ENCODE measurements at places on chromosomes 7 and 10.

GRCh38 chr7:139068544-139069399 is 32.9 kb upstream of the ZC3HAV1L start:
- no peak for DNase-seq

GRCh38 chr7:155972247-155972646 is 160.0 kb upstream of the SHH start:
- no peak for DNase-seq

DNA sequence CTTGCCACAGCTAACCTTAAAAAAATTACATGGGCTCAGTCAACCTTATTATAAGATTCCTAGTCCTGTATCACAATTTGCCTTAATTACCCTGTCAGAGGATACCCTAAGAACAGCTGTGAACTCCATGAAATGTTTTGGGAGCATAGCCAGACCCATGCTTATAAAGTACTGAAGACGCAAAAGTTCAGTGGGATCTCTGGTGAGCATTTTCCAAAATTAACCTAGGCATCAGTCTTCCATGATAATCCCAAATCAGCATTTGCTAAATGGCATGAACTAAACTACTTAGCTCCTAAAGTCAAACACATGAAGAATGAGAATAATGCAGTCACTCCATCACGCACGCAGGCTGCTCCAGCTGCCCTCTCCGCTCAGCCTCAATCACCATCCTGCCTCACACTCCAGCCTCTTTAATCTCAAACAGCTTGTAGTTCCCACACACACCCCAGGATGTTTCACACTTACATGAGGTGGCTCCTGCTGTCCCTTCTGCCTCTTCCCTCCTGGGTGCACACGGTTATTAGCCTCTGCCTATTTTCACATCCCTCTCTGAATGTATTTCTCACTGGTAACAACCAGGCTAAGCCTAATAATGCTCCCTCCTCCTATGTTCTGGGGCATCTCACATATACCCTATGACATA is 15.3 kb downstream of the IGF2BP3 start:
- DNase-seq = no peak

DNA sequence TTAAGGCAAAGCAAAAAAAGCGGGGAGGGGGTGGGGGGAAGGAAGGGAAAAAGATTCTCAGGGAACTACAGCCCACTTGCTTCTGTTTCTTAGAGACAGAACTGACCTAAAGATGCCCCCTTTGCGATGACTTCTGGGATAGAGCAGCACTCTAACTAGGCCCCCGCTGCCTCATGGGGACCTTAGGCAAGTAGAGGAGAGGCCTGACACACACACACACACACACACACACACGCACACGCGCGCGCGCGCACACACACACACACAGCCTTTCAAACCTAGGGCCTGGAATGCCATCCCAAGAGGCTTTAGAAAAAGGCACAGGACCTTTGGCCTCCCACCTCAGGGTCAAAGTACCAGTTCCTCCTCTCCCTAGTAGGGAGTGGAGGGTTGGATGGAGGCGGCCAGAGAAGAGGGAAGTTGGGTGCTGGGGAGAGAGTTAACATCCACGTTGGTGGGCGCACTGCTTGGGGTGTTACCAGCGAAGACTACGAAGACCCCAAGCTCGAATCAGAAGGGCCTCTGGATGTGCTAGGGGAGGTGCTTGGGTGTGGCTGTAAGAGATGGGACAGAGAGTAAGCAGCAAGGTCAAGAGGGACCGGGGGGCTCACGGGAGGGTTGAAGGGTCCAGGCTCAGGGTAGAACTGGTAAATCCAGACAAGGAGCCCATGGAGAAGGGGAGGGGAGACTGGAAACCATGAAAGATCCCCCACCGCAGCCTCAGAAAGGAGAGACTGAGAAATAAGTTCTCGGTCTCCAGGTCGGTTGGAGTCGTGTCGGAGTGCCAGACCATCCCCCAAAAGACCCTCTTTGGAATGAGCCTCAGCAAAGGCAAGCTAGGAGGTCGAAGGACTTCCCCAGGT is 1.2 kb upstream of the COL1A2 start:
- no peak for DNase-seq

DNA sequence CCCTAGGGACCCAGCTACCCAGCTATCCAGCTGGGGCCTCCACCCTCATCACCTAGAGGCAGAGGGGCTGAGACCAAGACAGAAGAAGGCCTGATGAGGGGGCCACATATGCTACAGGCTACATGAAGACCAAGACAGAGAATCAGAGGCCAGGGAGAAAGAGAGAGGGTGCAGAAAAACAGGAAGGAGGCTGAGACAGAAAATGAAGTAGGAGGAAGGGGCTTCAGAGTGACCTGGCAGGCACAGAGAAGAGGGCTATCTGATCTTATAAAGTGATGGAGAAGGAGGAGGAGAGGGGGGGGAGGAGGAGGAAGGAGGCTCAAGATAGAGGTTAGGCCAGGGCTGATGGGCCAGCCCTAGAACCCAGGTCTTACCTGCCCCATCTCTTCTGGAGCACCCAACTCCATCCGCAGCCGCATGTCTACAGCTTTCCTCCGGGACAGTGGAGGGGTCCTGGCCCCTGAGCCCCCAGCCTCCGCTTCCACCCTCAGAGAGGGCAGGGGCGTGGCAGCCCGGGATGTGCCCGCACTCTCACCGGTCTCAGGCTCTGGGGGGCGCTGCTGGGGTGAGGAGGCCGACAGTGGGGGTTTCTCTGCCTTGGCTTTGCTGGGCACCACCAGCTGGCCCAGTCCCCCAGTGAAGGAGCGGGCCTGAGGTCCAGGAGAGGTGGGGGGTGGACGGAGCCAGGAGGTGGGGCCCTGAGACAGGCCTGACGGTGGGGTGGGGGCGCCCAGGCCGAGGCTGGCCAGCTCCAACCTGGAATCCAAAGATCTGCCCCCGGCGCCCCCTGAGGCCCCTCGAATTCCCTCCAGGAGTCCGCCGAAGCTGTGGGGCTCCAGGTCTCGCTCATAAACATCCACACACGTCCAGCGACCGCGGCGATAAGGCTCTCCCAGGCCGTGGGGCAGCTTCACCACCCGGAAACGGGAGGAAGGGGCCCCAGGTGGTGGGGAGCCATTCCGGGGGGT is 1.8 kb downstream of the TSC22D4 start:
- DNase-seq = no peak

- no peak for DNase-seq
These were observed 4.0 kb upstream of the BRAF start for GRCh38 chr7:140928491-140929309.

DNA sequence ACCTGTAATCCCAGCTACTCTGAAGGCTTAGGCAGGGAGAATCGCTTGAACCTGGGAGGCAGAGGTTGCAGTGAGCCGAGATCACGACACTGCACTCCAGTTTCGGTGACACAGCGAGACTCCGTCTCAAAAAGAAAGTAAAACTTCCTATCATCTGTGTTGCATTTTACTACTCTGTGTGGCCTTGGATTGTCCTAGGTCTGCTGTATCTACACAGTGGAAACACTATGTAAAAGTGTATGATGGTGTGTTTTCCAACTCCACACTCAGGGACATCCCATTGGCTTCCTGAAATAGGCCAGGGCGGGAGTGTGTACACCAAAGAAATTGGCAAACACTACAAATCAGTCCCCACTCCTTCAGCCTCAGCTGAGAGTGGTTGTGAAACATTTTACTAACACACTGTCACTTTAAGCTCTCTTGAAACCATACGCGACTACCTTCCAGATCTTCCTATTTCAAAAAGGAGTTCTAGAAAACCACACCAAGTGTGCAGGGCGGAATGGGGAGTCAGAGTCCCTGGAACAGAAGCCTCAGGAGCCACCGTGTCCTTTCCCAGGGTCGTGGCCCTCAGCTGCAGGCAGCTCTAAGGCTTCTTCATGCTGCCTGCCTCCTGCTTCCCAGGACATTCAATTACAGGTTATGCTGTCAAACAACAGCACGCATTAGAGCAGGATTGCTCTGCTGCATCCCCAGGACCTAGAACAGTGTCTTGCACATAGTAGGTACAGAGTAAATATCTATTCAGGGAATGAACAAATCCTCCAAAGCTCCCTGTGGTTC is 275.4 kb downstream of the PARD3 start:
- DNase-seq = no peak

DNA sequence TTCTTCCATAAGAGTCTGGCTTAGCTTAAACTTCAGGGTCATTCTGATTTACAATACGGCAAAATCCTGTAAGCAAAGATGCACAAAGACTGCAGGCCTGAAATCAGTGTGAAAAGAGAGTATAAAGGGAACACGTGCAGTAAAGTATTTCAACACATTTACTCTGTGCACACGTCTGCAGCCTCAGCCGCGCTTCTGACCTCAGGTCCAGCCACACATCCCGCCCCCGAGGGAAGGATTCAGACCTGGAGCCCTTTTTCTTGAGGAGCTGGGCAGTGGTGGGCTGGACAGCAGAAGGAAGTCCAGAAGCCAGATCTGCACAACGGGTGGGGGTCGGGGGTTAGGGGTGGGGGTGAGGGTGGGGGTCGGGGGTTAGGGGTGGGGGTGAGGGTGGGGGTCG is 58.9 kb upstream of the FAM20C start:
- no peak for DNase-seq

- no peak for DNase-seq
These were observed 10.5 kb downstream of the MBL2 start for GRCh38 chr10:52762088-52762487.

- no peak for DNase-seq
These were observed 6.0 kb upstream of the TMED4 start for GRCh38 chr7:44587843-44588711.

GRCh38 chr10:1056326-1057105 is at the start of gene WDR37:
WDR37 (plus strand) TSS chr10:1056385; CDS start chr10:1072156, 15,771 bp downstream.
- DNase-seq = peak; percentile 83

DNA sequence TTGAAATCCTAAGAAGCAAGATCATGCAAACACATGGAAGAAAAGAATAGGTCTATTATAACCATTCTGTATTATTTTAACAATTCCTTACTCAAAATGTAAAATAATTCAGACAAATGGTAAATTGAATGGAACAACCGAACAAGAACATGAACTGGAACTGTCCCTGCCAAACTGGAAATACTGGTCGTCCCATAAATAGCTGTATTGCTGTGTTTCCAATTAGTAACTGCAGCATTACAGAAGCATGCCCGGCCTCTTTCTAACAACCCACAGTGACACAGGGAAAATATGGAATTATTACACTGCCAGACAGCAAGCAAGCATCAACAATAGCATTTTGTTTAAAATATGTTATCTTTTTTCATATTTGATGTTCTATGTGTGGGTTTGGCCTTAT is 1138.5 kb upstream of the PHF14 start:
- DNase-seq = no peak

DNA sequence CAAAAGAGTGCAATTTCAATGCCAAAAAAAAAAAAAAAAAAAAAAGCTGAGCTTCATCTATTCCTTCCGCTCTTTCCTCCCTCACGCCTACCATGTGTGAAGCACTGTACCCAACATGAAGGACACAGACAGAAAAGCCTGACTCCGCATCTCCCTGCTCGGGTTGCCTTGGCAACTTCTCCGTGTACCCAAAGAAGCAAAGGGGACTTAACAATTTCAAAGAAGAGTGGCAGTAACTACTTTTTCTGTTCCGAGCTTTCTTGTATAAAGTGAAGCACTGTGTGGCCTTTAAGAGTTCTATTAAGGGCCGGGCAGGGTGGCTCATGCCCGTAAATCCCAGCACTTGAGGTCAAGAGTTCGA is 177.7 kb downstream of the PRKCQ start:
- no peak for DNase-seq

- DNase-seq = no peak
These were observed 168.4 kb downstream of the SEMA3D start for GRCh38 chr7:85018498-85018897.

DNA sequence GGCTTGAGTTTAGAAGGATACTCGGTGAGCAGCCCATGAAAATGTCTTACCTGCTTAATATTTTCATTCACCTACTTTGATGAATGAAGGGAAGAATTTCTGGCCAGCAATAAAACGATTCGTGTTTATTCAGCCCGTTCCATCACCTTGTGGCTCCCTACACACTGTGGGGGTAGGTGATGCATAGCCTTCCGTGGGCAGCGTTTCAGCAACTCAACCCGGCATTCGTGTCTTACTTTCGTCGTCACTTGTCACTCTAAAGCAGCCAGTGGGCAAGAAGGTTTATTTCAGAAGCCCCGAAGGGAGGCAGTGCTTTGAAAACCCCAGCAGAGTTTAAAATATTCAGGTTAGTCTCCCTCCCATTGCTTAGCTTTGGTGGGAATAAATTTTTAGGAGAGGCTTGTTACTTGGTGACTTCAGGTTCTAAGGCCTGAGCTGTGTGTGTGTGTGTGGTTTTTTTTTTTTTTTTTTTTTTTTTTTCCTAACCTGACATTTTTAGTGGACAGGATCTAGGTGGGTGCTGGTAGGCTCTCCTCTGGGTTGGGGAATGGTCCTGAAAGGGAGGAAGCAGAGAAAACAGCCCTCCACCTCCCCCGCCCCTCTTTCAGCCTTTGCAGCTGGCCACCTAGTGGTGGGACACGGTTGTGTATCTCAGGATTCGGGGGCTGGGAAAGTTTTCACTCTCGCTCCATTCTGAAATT is 1.8 kb downstream of the GRK5 start:
- no peak for DNase-seq

DNA sequence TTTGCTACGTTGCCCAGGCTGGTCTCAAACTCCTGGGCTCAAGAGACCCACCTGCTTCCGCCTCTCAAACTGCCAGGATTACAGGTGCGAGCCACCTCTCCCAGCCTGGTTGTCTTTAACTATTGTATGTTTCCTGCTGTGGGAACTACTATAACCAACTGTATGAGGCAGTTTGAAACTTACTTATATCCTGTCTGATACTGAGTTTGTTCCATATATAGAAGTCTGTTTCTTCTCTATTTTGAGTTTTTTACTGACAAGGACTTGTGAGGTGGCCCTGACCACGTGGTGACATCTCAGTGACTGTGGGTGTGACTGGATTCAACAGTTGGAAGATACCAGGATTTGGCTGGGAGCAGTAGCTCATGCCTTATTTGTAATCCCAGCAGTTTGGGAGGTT is 14.2 kb downstream of the FBH1 start:
- no peak for DNase-seq

DNA sequence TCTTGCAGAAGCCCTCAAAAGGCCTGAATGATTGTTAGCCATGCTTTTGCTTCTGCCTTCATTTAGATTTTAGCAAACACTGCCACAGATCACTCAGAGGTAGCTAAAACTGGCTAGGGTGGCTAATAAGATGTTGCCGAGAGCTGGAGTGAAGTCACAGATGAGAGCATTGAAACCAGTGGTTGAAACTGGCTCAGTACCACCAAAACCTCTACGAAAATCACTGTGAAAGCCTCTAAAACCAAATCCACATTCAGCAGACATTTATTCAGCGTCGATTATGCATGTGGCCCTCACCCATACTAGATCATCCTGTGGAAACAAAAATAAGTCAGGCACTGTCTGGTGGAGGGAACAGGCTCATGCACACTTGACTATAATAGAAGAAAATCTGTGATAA is 50.8 kb downstream of the PIK3CG start:
- no peak for DNase-seq

DNA sequence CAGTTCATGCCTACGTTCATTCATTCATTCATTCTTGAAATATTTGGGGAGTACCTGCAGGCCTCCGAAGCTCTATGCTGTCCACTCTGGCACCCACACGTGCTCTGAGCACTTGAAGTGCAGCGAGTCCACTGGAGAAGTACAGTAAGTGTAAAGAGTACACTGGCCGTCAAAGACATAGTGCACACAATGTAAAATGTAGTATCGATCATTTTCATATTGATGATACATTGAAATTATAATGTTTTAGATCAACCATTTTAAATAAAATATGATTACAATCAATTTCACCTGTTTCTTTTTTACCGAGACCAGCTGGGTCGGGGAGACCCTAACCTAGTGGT is 37.0 kb upstream of the PURB start:
- no peak for DNase-seq

- DNase-seq = no peak
These were observed 12.2 kb downstream of the DNAJB9 start for GRCh38 chr7:108581655-108582491.

All from activated CD8-positive, alpha-beta memory T cell treated with anti-CD3 and anti-CD28 coated beads for 48 hours (primary cell).